NCI-H82 (cell line): ENCODE measurements at places on chromosomes 5 and 9.

GRCh38 chr9:109868207-109868606, 88.2 kb downstream of the PALM2AKAP2 start:
- DNase-seq = no peak

DNA sequence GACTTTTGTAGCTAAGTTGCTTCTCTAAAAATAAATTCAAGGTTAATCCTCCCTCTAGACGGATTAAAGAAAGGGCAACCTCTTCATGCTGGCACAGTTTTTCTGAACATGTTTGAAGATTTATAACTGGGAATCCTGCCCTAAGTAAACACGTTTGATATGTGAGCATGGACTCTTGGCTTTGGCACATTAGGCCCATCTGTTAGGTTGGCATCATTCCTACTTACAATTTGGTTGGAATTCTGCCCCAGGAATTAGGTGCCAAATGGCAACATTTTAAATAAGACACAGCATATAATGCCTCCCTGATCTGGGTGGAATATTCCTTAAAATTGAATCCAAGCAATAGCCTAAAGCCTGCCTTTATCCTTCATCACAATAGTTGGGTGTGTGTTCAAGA, 372.3 kb upstream of the CDH18 start:
- peak; percentile 37 for DNase-seq

- DNase-seq = peak; percentile 30
These were observed 47.6 kb downstream of the KLHL3 start for GRCh38 chr5:137688210-137688840.

- no peak for DNase-seq
These were observed 1.0 kb upstream of the FIBCD1 start for GRCh38 chr9:130940027-130940549.

DNA sequence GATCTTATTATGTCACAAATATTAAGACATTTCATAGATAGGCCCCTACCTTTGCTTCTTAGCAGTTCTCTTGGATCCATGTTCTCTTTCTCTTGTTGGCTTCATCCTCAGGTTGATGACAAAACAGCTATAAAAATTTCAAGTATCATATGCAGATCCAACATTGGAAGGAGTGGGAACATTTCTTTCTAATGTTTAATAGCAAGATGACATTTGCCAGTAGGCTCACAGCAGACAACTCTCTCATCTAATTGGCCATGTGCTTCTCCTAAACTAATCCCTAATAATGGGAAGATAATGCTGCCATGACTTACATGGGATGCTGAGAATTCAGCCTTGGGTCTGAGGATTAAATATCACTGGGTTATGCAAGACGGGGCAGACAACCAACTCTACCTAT, 485.5 kb upstream of the SEMA6A start:
- DNase-seq = peak; percentile 6

DNA sequence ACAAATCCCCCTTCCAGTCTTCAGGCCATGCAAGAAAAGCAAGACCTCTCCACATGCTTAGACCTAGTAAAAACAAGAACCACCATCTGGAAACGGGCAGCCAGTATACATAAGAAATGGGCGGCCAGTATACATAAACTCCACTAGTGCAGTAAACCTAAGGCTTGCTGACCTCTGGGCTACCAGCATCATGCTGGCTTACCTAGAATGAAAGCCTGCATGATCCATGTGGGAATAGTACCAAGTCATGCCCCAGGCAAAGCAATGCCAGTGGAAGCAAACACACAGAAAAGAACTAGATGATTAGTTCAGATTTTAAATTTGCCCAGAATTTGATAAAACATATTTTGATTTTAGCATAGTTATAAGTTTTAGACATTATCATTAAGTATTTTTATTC, 1346.4 kb downstream of the EFNA5 start:
- DNase-seq = no peak
